Mucosa of descending colon (tissue), 3 donors: ENCODE measurements at places on chromosomes 7 and 10.
A peak's percentile ranks its signal among the peaks of the same experiment; 100 is the strongest.

- no peak for DNase-seq
Measured at GRCh38 chr10:77120012-77120411, 517.6 kb downstream of the KCNMA1 start.

- DNase-seq: peak; percentile 43
Measured at GRCh38 chr7:90007001-90007654, 147.1 kb upstream of the STEAP1 start.

DNA sequence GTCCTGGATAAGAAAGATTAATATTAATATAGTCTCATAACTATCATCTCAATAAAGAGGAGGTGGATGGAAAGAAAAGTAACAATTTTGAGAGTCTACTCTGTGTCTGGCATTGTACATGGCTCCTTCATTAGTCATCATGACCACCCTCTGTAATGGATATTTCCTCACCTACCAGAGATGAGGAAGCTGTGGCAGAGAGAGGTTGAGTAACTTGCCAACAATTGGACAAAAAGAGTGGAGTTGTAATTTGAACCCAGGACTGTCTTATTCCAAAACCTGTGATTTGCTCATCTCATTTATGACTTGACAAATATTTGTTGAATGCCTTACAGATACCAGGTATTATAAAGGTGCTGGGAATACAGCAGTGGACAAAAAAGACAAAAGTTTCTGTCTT is 2.1 kb upstream of the IDE start:
- DNase-seq: no peak

DNA sequence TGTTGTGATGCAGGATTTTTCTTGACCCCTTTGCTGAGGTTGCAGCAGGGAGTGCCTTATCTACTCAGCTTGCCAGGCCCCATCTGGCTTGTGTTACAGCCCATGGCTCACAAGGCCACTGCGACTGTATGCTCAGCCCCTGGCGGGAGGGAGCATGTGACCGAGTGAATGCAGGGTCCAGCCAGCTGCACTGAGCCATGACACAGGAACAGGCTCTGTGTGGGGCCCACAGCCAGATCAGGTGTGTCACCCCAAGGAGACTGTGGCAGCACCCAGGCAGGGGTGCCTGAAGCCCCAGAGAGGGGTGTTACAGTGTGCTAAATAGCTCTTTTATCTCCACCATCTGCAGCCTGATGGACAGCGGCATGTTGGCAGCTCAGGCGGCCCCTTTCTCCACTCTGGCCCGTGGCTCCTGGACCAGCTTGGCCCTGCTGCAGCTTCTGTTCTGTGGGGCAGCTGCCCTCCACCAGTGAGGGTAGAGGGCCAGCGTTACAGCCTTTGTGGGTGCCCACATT is 2.6 kb upstream of the PCBD1 start:
- DNase-seq: no peak

- DNase-seq: no peak
Measured at GRCh38 chr10:68092512-68092911, 16.8 kb upstream of the MYPN start.
